ENCODE measurements at places on chromosomes 2 and 18.

DNA sequence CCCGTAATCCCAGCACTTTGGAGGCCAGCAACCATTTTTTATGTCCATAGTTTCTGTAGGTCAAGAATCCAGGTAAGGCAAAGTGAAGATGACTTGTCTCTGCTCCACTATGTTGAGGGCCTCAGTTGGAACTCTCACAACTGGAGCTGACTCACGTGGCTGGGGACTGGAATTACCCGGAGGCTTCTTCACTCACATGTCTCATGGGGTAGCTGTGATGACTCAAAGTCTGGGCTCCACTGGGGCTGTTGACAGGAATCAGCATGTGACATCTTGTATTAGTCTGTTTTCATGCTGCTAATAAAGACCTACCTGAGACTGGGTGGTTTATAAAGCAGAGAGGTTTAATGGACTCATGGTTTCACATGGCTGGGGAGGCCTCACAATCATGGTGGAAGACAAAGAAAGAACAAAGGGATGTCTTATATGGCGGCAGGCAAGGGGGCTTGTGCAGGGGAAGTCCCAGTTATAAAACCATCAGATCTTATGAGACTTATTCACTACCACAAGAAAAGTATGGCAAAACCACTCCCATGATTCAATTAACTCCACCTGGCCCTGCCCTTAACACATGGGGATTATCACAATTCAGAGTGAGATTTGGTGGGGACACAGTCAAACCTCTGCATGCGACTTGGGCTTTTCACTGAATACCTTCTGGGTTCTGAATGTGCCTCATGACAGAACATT lies 7.8 kb upstream of the PPP1R1C start:
- DNase-seq: no peak

GRCh38 chr2:232276084-232276732 lies 102.3 kb upstream of the ALPP start:
- no peak for DNase-seq

DNA sequence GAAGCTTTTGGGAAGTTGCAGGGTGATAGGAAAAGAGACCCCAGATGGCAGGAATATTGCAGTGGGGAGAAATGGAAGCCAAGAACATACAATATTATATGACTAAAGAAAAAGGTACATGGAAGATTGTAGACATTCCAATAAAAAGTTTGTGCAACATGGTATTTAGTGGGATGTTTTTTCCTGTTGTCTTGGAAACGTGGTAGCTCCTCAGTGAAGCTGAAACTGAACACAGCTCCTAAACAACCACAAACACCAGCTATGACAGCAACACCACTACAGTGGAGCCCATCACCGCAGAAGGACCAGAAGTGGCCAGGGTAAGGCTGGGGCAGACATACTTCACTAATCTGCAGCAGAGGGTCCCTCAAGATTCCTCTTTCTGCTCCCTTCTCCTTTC lies 246.8 kb downstream of the CDH20 start:
- DNase-seq: no peak

DNA sequence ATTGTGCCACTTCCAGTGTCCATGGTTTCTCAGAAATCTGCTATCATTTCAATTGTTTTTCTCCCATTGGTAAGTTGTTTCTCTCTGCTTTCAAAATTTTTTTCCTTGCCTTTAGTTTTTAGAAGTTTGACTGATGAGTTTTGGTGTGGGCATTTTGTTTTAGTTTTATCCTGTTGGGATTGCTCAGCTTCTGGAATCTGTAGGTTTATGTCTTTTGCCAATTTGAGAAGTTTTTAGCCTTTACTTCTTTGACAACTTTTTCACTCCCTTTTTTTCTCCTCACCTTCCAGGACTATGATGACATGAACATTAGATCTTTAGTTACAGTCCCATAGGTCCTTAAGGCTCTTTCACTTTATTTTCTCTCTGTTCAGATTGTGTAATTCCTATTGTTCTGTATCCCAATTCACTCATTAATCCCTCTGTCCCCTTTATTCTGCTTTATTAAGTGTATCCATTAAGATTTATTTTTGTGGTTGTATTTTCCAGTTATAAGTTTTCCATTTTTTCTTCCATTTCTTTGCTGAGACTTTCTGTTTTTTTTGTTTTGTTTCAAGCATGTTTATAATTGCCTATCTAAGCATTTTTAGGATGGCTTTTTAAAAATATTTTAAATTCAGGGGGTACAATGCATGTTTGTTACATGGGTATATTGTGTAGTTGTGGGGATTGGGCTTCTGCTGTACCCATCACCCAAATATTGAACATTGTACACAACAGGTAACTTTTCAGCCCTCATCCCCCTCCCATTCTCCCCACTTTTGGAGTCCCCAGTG lies 17.9 kb downstream of the MFSD6 start:
- no peak for DNase-seq

GRCh38 chr2:177784745-177785067 lies 287.9 kb downstream of the PDE11A start:
- DNase-seq: no peak

DNA sequence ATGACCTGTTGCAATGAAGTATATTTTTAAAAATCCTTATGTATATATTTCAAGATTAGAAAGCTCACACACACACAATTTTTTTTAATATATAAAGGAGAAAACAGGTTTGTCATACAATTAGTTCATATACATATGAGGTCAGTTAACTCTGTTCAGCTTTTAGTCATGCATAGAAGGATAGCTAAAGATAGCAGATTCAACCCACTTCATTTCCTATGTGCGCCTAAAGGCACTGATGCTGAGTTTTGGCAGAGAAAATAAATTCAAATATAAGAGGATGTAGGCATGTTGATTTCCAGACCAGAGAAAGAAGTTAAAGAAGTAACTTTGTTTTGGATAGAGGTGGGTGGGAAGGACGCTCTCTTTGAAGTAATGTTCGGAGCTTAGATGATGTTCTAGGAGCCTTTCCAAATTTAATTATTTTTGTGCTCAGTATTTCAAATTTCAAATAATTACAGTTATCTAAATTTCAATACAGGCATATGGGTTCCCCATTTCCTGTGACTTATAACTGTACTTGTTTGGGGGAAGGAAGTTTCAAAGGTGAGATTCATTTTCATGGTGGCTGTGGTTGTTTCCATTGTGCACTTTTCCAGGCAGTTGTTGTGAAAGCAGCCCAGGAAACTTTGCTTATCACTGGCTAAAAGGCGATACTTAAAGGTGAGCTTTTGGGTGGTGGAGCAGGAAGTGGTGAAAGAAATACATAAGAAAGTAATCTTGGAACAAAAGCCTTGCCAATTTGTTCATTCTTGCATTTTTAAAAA lies 523.4 kb upstream of the FANCL start:
- DNase-seq: no peak

DNA sequence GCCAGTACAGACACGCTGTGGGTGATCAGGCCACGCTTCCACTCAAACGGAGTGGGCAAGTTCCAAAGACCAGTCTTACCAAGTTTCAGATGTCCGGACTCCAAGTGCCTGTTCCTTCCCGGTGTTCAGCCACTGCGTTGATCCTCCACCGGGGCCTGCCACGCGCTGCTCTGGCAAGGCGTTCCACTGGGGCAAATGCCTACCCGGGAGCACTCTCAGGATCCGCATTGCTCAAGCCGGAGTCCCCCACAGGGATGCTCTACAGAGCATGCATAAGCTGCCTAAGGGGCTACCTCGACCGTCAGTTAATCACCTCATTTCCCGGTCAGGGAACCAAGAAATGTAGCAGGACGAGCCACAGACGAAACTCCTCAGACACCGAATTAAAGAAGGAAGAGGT lies 37.0 kb upstream of the CLASP1 start:
- no peak for DNase-seq

GRCh38 chr2:97851172-97851571 lies 137.8 kb downstream of the ZAP70 start:
- DNase-seq: no peak

DNA sequence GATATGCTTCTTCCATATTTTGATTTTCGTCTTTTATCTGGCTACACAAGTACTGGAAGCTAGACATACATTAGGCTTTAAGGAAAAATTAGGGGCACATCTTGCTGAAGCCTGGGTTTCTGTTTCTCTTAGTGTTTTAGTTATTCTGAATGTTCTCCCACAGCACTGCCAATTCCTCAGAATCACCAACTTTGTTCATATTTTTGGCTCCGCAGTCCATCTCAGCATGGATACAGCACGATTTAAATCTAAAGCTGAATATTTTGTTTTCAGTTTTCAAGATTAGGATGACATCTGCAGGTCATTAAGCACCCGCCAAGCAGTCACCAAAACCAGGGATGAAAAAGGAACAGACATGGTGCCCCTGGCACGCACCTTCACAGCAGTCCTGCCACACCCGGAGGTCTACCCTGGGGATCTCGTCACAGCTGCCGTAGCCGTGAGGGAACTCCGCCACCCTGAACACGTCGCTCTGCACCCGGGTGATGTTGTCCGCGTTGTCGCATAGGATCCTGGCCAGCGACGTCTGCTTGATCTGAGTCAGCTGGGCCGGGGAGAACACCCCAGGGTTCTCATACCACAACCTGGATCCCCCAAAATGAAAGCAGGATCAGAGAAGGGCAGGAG lies 101.2 kb downstream of the PXDN start:
- DNase-seq: no peak

DNA sequence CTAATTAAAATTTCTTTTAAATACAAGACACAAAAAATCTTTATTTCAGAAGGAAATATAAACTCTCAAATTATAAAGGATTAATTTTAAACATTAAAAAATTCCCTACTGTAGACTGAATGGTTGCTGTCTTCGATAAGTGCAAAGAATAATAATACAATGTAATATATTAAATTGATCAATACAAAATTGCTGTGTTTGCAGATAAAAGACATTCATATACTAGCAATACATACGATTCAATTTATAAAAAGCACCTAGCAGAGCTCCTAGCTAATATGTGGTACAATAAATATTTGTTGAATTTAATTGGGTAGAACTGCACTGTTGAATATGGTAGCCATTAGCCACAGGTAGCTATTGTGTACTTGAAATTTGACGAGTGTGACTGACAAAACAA lies 6.6 kb downstream of the ZSWIM2 start:
- no peak for DNase-seq
